ENCODE measurements at places on chromosomes 12 and 14.

DNA sequence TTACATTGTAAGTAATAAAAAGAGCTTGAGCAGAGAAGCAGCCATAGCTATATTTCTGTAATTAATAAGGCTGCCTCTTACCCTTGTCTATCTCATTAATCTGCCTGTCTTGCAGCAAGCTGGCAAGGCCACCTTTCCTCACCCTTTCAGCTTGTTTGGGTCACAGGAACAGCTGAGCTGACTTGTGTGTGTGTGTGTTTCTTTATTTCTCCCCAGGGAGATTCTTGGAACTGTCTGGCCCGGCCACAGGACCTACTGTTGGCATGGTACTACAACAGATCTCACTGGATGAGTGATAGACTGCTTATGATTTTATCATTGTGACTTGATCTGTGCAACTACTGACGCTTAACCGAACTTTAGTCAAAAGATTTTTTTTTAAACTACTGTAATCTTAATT is 213.7 kb downstream of the SLC2A13 start:
- DNase-seq, result no peak

DNA sequence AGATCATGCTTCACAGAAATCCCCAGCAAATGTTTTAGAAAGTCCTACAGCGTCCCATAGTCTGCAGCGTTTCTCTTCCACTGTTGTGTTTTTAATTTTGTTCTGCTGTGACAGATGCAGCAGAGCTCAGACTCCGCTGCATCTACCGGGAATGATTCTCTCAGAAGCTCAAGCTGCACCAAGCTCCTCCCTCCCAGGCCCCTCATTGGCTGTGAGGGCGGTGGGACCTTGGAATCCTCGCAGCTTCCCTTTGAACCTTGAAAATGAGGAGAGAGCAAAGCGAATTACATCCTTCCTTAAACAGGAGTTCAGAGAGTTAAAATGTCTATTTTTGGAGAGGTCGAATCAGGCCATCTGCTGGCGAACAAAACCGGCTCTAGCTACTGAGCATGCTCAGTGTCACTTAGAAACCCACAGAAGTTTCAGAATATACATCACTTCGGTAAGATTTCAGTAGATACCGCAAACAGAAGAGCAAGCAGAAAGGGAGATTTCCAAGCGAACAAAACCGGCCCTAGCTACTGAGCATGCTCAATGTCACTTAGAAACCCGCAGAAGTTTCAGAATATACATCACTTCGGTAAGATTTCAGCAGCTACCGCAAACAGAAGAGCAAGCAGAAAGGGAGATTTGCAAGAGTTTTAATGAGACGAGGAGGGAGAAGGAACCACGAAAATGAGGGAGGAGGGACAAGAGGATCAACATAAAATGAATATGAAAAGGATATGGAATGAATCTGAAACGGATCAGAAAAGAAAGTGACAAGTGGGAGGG is at the start of gene ABCD2:
ABCD2 (minus strand) TSS at position 144 of the 774 bp plus-strand sequence. CDS start 188 bp downstream, outside the sequence.
- peak; percentile 37 for DNase-seq

GRCh38 chr14:28059254-28059653 is 707.3 kb upstream of the FOXG1 start:
- no peak for DNase-seq

- no peak for DNase-seq
These were observed 12.4 kb upstream of the CCDC91 start for GRCh38 chr12:28177905-28178304.

DNA sequence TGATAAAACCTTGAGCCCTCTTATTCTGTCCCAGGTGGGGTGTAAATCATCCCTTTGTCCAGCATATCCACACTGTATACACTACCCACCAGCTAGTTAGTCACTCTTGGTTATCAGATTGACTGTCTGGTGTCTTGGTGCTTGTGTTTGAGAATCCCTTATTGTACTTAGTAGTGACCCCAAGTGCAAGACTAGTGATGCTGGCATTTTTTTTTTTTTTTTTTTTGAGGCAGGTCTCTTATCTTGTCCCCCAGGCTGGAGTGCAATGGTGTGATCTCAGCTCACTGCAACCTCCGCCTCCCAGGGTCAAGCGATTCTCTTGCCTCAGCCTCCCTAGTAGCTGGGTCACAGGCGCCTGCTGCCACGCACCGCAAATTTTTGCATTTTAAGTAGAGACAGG is 5.8 kb downstream of the VRK1 start:
- no peak for DNase-seq

DNA sequence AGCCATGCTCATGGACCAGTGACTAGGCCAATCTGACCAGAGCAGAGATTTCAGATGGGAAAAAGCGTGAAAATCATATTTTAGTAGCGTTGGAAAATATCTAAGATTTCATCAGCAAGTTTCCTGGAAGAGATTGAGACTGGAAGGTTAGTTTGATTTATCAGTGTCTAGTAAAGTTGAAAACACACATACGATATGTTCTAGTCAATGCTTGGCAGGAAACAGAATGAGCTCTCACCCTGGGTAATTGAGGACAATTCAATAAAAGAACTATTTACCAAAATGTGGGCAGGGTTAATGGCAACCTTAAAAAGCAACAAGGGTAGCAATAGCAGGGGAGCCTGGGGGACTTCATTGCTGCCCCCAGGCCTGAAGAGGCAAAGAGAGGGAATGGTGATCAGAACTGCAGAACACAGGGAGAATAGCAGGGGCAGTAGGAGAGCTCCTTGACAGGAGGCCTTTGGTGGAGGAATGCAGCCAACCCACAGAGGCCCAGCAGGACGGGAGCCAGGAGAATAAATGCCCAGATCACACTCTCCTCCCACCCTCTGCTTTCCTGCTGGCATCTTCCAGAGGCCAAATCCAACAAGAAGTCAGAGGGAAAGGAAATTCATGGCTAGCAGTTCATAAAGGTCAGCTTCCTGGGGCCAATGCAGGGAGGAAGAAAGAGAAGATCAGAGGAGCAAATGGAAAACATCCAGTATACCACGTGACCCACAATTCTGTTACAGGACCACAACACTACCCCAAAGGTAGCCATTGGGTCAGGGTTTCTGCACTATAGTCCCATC is 27.6 kb upstream of the LRP6 start:
- no peak for DNase-seq

- DNase-seq, result no peak
These were observed 1.2 kb downstream of the CDKN1B start for GRCh38 chr12:12718381-12718759.

DNA sequence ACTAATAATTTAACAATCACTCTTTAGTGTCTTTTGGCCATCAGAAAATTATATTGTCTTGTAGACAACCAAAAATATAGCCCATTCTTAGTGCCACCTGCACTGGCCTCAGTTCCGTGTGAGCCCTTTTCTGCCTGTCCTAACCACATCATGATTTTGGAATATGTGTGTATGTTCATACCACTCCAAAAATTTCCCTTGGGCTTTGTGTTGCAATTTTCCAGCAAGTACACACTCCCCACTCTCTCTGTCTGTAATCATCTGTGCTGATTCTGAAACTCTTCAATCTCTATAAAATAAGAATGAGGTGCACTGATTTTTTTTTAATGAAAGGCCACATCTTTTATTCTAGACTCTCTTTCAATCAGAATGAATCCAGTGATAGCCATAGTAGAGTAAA is 196.0 kb downstream of the PIK3C2G start:
- no peak for DNase-seq

DNA sequence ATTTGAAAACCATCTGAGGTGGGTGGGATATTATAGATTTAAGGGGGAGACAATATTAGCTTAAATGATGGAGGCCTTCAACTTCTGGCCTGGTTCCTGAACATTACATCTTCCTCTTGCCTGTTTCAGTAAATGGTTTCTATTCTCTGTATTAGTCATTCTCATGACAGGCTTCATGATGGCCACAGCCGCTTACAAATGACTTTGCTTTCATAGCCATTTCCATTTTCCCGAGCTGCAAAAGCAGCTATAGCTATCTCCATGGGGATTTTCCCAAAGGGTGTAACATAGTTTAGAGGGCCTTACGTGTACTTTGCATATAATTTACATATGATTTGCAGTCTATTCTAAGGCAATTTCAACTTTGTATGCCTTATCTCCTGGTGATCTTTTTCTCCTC is 121.8 kb downstream of the NRXN3 start:
- no peak for DNase-seq

DNA sequence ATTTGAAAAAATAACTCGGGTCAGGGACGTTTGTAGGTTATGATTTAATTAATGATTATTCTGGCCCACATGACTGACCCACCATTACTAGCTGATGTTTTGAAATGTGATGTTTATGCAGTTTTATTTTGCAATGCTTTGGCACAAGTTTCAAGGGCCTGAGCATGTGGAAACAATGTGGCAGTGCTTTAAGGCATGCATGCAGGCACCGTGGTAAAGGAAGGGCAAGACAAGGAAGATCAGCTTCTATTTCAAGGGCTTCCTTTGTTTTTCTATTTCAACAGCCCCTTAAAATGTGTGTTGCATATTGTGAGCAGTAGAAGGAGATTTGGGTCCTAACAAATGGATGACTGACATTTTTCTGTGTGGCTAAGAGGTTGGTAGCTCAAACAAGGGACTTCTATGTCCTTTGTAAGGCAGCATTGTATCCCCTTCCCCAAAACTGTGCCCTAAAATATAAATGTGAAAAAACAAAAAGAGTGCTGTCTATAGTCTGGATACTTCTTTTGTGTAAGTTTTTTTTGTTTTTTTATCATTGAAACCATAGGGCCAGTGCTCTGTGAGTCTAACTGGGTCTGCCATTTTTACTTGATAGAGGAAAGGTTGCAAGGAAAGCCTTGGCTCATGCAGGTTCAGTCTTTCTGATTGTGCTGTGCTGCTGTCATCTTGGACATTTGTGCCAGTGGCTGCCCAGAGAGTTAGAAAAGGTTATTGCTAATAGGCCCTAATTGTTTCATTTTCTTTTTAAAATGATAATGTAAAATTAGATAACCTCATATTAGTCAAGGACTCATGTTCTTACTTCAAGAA is 103.5 kb downstream of the FGD4 start:
- DNase-seq, result no peak

DNA sequence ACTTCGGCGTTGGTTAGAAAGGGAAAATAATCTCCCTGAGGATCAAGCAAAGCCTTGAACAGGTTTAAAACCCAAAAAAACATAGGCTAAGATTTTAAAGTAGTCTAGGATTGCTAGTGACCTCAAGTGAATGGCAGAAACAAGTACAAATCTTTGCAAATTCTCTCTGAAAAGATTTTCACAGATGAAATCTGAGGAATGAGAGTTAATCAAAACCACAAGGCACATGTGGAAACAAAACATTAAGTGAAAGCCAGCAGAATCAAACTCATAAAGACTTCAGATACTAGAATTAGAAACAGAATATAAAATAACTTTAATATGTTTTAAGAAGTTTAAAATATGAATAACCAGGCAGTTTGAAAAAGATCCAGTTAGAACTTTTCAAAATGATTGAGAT is 52.2 kb upstream of the CFL2 start:
- DNase-seq, result no peak

DNA sequence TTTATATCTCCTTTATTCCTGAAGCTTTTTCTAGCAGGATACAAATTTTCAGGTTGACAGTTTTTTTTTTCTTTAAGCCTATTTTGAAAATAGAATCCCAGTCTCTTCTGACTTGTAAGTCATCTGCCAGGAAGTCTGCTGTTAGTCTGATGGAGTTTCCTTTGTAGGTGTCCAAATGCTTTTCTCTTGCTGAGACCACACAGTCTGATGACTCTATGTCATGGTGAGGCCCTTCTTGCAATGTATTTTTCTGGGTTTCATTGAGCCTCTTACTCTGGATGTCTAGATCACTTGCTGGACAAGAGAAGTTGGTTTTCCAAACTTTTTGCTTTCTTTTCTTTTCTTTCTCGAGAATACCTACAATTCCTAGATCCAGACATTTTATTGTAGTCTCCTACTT is 30.6 kb downstream of the USP15 start:
- no peak for DNase-seq

DNA sequence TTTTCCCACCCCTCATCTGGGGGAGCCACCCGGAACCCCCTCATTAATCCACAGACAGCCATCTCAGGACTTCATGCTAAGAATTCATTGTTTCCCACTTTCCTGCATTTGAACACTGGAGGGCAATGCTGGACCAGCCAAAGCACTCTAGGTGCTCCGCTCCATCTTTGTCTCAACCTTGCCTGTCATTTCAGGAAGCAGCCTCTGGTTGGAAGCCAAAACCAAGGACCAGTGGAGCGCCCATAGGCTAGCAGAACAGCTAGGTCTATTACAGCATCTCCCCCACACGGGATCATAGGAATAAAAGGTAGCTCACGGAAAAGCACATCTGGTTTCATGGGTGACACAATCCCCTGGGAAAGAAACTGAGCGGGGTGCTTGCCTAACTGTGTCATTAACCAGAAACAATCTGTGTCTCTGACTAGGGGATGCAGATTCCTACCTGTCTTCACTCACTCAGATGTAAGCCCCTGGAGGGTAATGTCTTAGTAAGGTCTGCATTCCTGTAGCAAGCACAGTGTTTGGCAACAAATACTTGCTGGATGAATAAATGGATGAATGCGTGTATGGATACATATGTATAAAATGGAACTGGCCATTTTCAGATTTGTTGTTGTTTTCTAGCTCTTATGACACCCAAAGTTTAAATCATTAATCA is 197.0 kb downstream of the DAD1 start:
- DNase-seq, result no peak

- DNase-seq, result no peak
These were observed 4.7 kb downstream of the LTB4R start for GRCh38 chr14:24315807-24316596.

Measured in stimulated activated CD8-positive, alpha-beta memory T cell treated with anti-CD3 and anti-CD28 coated beads, Interleukin-4, amount 100 ng/mL, for 24 hours (primary cell).